ENCODE measurements at places on chromosomes 2 and 18. TPM values are rescaled to one million over a fixed set of nuclear protein-coding genes. Genes with fewer than 3 reads are reported as not detected.
A peak's percentile ranks its signal among the peaks of the same experiment; 100 is the strongest.

- no peak overlapping the region for H3K27ac ChIP-seq
- H3K4me3 ChIP-seq, result no peak overlapping the region
- H3K36me3 ChIP-seq, result no peaks in the 10 kb centered on the region
- DNase-seq, result no peak
These were observed 117.2 kb downstream of the GATA6 start for GRCh38 chr18:22286585-22286984.

GRCh38 chr2:42756150-42756775 is 7.7 kb downstream of the OXER1 start:
- H3K27me3 ChIP-seq, result no peaks in the 10 kb centered on the region
- DNase-seq, result no peak
- no peak overlapping the region for H3K27ac ChIP-seq

DNA sequence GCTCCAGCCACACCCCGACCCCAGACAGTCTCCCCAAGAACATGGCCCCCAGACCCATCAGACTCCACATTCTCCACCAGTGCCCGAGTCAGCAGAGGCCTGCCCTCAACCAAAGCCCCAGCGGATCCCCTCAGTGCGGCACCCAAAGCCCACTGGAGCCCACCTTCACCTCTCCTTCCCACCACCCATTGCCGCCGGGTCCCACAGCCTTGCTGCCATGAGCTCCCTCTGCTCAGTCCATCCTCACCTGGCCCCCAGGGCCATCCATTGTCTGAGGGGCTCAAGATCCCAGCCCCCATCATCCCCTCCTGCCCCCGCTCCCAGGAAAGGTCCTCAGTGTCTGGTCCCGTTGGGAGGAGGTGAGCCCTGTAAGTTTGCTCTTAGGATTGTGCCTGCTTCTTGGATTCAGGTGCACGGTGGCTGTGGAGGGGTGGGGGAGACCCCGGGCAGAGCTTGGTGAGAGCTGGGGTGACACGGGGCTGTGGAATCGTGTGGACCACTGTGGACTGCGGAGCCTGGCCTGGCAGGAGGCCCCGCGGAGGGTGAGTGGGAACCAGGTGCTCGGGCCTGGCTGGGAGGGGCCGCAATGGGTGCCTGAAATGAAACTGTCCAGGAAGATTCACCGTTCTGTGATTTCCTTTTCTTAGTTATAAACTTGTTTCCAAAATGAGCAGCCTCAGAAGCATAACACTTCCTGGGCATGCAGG is 32.7 kb upstream of the GPC1 start:
- H3K27ac ChIP-seq, result no peak overlapping the region
- H3K4me3 ChIP-seq, result no peak overlapping the region
- H3K36me3 ChIP-seq, result no peaks in the 10 kb centered on the region
- DNase-seq, result peak; percentile 4
- no peaks in the 10 kb centered on the region for H3K27me3 ChIP-seq
- no peaks in the 10 kb centered on the region for H3K4me1 ChIP-seq

Gene SIX2
- 3.2 TPM for total RNA-seq

GRCh38 chr2:141519906-141520305 is 610.9 kb downstream of the LRP1B start:
- no peak overlapping the region for H3K4me3 ChIP-seq
- no peaks in the 10 kb centered on the region for H3K27me3 ChIP-seq
- no peak overlapping the region for H3K27ac ChIP-seq
- no peaks in the 10 kb centered on the region for H3K36me3 ChIP-seq
- H3K4me1 ChIP-seq, result no peaks in the 10 kb centered on the region

DNA sequence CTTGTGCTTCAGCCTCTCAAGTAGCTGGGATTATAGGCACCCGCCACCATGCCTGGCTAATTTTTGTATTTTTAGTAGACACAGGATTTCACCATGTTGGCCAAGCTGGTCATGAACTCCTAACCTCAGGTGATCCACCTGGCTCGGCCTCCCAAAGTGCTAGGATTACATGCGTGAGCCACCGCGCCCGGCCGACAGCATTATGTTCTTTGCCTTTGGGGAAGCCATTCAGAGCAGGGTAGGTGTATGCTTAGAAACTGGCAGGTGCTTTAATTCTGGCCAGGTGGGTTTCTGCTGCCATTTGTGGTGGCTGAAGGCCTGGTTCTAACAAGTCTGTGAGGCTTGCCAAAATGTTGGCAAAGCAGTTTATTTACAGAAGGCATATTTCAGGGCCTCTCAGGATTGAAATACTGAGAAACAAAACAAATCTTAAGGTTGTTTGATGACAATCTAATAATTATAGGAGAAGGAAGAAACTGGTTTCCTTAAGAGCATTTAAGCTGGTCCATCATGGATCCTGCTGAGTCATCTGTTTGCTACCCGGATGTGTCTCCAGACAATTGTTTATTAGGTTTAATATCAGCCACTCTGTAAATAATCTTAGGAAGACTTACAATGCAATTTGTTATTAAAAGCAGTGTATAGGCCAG is 16.0 kb downstream of the SLC20A1 start:
- no peaks in the 10 kb centered on the region for H3K27me3 ChIP-seq
- no peak overlapping the region for H3K27ac ChIP-seq
- no peaks in the 10 kb centered on the region for H3K4me1 ChIP-seq
- no peak overlapping the region for H3K4me3 ChIP-seq
- H3K36me3 ChIP-seq, result no peaks in the 10 kb centered on the region

GRCh38 chr18:32695534-32695933 is 77.3 kb downstream of the KLHL14 start:
- no peaks in the 10 kb centered on the region for H3K36me3 ChIP-seq
- H3K27ac ChIP-seq, result no peak overlapping the region
- H3K4me3 ChIP-seq, result no peak overlapping the region
- H3K27me3 ChIP-seq, result no peaks in the 10 kb centered on the region
- no peak for DNase-seq
- no peaks in the 10 kb centered on the region for H3K4me1 ChIP-seq

Gene ADRA2B
- 2.4 TPM for total RNA-seq

Gene OR6B2
- not detected for total RNA-seq

GRCh38 chr18:11976315-11977152 is 4.8 kb upstream of the IMPA2 start:
- DNase-seq, result no peak
- H3K4me3 ChIP-seq, result no peak overlapping the region
- no peaks in the 10 kb centered on the region for H3K27me3 ChIP-seq
- no peaks in the 10 kb centered on the region for H3K36me3 ChIP-seq
- H3K4me1 ChIP-seq, result peaks cover 6% of the 10 kb centered on the region
- H3K27ac ChIP-seq, result no peak overlapping the region

Gene POTEJ
- total RNA-seq, result 76.1 TPM

Gene PDE1A
- 29.8 TPM for total RNA-seq

DNA sequence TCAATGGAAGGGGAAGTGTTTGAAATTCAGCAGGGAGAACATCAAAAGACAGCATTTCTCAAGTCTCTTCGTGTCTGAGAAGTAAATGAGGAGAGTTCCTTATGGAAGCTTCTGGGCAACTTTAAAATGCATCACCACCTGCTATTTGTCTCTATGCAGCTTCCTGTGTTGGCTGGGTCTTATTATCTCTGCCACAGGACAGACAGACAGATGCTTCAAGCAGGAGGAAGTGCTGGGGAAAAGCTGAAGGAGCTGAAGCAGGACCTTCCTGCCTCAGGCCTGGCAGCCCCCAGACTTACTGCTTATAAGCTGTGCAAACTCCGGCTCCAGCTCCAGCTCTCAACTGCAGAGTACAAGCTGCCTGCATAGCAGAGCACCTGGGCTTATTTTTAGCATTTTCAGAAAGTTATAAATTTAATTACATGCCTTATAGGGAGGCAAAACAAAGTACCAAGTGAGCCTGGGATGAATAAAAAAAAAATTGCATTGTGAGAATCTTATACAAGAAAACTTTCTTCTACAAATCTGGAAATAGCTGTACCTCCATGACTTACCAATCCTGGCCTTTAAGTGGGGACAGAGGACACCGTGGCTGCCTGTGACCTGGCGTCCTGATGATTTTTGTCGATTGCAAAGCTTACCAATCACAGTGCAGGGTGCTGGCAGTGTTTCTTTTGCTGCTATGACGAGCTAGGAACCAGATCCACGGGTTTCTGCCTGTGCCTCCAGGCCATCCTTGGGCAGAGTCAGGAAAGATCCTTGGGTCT is 206.3 kb downstream of the SEPTIN10 start:
- no peak overlapping the region for H3K27ac ChIP-seq
- no peaks in the 10 kb centered on the region for H3K36me3 ChIP-seq
- H3K27me3 ChIP-seq, result no peaks in the 10 kb centered on the region

DNA sequence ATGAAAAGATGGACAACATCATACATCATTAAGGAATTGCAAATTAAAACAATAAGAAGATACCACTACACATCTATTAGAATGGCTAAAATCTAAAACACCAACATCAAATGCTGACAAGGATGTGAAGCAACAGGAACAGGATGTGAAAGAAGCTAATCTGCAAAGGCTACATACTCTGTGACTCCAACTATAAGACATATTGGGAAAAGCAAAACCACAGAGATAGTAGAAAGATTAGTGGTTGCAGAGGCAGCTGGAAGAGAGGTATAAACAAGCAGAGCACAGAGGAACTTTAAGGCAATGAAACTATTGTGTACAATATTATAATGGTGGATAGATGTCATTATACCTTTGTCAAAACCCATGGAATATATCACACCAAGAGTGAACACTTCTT is 393.7 kb upstream of the RAB6C start:
- no peak overlapping the region for H3K4me3 ChIP-seq
- no peaks in the 10 kb centered on the region for H3K36me3 ChIP-seq
- H3K4me1 ChIP-seq, result no peaks in the 10 kb centered on the region
- H3K27ac ChIP-seq, result no peak overlapping the region
- no peak for DNase-seq
- no peaks in the 10 kb centered on the region for H3K27me3 ChIP-seq

DNA sequence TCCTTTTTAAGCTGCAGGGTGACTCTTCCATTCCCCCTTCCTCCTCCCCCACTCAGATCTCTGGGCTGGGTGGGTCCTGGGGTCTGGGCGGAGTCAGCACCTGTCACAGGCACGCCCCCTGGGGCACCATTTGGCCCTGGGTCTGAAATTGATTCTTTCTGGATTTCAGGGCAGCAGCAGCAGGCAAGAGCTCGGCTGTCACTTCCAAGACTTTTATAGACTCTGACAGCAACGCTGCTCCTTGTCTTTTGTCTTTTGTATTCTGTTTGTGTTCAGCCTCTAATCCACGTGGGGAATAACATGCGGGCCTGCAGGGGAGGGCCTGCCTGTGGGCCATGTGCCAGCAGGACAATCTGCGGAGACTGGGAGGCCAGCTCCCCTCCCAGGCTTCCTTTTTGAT is 3.9 kb downstream of the BOD1L2 start:
- H3K4me3 ChIP-seq, result no peak overlapping the region
- H3K36me3 ChIP-seq, result no peaks in the 10 kb centered on the region
- no peaks in the 10 kb centered on the region for H3K27me3 ChIP-seq
- DNase-seq, result no peak
- H3K27ac ChIP-seq, result no peak overlapping the region

DNA sequence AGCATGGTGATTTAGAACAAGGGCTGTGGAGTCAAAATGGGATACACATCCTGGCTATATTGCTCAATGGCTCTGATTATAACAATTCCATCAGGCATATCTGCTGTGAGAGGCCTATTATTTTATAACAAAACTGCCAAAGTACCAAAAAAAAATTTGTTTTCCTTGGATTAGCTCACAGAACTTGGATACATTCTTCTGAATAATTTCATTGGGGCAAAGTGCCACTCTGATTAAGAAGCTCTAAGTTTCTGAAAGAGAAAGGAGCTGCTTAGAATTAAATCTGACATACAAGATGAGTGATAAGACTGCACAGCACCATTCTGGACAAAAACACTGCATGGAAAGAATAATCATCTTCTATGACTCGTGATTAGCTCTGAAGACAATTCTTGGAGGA is 85.7 kb downstream of the SMC6 start:
- no peak overlapping the region for H3K27ac ChIP-seq
- DNase-seq, result no peak
- H3K36me3 ChIP-seq, result no peaks in the 10 kb centered on the region
- H3K4me3 ChIP-seq, result no peak overlapping the region

Gene HRH4
- 0.39 TPM for total RNA-seq

- H3K4me3 ChIP-seq, result no peak overlapping the region
- DNase-seq, result no peak
- no peaks in the 10 kb centered on the region for H3K4me1 ChIP-seq
- no peak overlapping the region for H3K27ac ChIP-seq
- no peaks in the 10 kb centered on the region for H3K36me3 ChIP-seq
These were observed 8.6 kb upstream of the NCOA1 start for GRCh38 chr2:24482251-24482971.

DNA sequence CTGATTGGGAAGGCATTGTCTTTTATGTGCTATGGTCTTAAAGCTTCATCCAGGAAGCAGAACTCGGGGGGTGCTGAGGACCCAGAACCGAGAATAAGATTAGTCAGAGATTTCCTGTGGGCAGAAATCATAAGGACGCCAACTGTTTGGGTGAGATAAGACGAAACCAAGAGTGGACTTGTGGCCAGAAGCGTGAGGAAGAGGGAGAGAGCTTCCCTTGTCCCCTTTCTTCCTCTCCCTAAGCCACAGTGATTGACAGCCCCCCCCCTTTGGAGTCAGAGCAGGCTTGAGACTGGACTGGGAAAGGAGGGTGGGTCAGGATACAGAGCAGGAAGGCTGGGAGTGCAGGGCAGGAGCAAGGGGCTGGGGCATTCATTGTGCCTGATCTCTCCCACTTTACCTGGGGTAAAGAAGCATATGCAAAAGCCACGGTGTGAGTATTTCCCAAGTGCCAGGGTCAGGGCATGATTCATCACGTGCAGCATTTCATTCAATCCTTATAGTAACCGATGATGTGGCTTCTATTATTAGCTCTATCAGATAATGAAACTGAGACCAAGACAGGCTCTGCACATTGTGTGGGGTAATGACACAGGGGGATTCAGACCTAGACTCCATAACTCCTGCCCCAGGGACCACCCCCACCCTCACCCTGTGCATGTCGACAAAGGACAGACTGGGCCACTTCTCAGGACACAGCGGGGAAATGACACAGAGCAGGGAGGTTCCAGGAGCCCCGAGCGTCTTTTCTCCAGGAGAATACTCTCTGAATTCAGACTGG is 3.0 kb upstream of the IL1RN start:
- no peak overlapping the region for H3K4me3 ChIP-seq
- no peak overlapping the region for H3K27ac ChIP-seq
- no peak for DNase-seq
- no peaks in the 10 kb centered on the region for H3K27me3 ChIP-seq
- no peaks in the 10 kb centered on the region for H3K4me1 ChIP-seq
- H3K36me3 ChIP-seq, result no peaks in the 10 kb centered on the region

Measured in testis (tissue), 5 donors.